ENCODE measurements at places on chromosomes 1 and 21.

DNA sequence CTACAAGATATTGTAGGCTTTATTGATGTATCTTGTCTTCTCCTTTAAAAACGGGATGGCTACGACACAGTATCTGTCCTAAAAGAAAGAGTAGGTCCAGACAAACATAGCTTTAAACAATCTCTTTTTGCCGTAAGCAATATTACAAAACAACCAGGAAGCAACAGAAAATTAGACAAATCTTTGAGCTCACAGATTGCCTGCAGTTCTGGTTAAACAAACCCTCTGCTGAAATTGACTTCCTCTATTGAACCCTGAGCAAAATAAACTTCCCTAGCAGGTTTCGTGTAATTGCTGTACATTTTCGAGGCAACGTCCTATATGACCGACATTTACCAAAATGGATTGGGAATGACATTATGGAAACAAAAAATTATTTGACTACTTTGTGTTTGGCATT is 50.6 kb downstream of the CHML start:
- no peak for DNase-seq

DNA sequence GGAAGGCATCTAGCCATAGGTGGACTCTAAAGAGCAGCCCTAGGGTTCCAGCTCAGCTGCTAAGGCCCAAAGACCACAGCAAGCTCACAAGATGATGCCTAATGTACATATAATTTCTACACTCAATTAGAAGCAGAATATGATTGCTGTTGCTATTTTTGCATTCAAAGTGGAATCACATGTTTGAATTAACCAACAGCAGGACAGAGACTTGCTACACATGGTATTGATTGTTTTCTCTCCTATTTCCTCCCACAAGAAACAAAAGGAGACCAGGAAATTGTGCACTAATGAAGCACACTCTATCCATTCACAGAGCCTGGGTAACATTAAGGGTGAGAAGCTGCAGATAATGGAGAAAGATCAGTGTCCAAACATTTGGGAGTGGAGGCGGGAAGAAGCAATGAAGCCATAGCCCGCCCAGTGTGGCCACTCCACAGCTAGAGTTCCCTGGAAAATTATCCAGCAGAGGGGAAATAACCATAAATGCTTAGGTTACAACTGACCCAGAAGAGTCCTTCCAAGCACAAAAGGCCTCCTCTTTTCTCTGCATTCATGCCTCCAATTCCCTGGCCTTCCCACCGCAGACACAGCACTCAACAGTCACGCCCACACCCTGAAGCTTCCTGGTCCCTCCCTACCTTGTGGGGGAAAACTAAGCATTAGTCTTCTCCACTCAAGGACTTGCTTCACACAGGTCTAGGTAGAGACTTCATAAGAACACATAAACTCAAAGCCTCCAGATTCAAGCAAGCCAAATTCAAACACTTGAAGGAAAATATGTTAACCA is 7.5 kb downstream of the CNN3 start:
- DNase-seq, result no peak

- no peak for DNase-seq
These were observed 136.1 kb upstream of the EDN2 start for GRCh38 chr1:41620365-41621169.

GRCh38 chr21:41614511-41614910 is 106.6 kb upstream of the TMPRSS2 start:
- no peak for DNase-seq

GRCh38 chr1:196143602-196144342 is 464.5 kb downstream of the KCNT2 start:
- no peak for DNase-seq

DNA sequence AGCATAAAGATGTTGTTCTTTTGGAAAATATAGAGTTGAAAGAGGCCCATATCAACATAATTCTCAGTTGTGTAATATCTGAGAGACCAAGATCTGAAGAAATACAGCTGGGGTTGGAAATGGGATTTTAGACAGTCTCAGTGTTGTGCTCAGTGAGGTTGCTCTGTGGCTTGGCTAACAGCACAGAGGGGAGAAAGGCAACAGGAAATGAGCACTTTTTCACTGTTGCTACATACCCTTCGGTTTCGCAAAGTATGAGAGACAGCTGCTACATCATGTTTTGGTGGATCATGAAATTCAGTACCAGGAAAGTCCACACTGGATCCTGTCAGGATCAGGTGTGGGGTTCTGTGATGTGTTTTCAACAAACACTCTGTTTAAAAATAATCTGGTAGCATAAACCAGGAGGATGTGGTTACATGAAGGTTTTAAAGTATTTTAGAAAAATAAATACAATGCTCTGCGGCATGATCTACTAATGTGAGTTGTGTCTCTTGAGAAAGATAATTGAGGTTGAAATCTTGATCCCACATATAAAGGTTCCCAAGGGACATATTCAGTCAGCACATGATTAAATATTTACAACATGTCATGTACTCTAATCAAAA is 7.0 kb upstream of the GPR88 start:
- DNase-seq, result no peak

GRCh38 chr21:36120304-36120888 is 14.5 kb upstream of the CBR3 start:
- DNase-seq, result no peak

DNA sequence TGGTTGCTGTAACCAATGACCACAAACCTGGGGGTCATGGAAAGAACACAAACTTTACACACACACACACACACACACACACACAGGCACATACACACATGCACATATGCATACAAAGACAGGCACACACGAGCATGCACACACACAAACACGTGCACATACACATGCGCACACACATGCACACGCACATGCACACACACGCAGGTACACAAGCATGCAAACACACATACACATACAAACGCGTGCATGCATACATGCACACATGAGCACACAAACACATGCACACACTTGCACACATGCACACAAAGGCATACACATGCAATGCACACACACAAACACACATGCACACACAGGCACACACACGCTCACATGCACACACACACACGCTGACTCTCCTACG is 44.0 kb downstream of the UBASH3A start:
- DNase-seq, result no peak

- no peak for DNase-seq
These were observed 14.5 kb downstream of the PLEKHO1 start for GRCh38 chr1:150164224-150164623.

DNA sequence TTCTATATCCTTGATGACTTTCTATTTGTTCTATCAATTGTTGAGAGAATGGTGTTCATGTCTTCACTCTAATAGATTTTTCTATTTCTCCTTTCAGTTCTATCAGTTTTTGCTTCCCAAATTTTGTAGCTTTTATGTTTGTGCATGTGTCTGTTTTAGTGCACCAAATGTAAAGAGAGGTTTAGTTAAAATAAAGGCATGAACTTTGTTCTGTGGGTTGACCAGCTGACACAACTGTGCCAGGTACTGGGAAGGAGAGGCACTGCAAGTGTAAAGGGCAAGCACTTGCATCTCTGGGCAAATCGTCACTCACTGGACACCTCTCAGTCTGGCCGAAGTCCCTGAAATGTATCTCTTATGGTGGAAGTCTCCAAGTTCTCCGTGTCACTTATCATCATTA is 38.6 kb upstream of the ABCD3 start:
- no peak for DNase-seq

- no peak for DNase-seq
These were observed 53.8 kb upstream of the LYPLAL1 start for GRCh38 chr1:219119839-219120238.

Measured in NCI-H345 (cell line).